ENCODE measurements at places on chromosomes 2 and 18.

DNA sequence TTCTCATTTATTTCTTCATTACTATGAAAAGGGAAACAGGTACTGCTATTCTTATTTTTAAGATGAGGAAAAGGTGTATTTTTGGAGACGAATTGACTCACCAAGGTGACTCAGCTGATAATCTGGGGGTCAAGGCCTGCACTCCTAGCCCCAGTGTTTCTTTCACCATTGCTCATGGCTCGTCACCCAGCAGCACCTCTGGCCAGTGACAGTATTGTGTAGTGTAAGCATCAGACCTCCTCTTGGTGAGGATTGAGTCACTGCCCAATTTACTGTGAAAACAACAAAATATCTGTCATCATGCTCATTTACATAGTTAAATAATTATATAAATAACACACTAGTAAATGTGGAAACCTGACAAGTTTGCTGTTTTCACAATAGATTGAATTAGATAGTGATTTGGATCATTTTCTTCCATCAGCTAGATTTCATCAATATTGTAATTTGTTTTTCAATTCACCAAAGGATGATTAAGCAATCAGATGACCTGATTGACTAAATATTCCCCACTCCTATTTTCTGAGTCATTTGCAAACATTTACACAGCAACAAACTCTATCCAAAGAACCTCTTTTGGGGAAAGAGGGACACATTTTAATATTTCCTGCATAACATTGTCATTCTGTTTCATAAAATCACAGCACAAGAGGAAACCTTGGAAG lies 492.8 kb upstream of the RAB12 start:
- no peak for DNase-seq

DNA sequence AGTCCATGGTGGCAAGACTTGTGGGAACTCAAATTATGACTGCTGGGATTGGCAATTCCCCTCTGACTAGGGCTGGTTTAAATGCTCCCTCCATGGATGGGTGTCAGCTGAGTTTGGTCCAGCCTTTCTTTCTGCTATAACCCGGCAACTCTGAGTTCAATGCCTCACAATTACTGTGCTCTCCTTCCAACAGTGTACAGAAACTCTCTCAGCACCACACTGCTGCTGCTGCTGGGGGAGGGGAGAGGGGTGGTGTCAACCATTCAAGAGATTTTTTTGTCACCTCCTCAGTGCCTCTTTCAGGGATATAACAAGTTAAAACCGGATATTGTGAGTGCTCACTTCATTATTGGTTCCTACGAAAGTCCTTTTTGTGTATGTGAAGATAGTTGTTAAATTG lies 830.3 kb upstream of the NXPH2 start:
- no peak for DNase-seq

DNA sequence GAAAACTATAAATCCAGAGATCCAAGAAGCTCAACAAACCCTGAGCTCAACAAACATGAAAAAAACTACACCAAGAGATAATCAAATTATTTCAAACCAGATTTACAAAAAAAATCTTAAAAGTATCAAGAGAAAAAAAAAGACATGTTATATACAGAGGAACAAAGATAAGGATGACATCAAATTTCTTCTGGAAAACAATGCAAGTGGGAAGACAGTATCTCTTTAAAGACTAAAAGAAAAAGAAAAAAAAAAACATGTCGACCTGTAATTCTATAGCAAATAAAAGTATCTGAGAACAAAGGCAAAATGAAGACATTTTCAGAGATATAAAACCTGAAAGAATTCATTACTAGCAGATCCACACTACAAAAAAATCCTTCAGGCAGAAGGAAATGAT lies 21.3 kb downstream of the TMEM131 start:
- no peak for DNase-seq

DNA sequence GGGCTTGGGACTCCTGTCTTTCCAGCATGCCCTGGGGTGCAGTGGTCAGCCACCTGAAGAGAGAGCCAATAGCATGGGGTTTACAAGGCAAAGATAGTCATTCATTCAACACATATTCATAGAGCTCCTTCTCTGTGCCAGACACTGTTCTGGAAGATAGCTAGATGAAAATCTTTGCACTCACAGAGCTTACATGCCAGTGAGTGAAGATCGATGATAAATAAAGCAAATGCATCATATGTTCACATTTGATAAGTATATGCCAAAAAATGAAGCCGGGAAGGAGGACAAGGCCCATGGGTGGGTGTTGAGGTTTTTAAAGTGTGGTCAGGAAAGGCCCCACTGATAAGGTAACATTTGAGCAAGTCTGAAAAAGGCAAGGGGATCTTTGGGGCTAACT lies 130.8 kb upstream of the CDCA7 start:
- no peak for DNase-seq

DNA sequence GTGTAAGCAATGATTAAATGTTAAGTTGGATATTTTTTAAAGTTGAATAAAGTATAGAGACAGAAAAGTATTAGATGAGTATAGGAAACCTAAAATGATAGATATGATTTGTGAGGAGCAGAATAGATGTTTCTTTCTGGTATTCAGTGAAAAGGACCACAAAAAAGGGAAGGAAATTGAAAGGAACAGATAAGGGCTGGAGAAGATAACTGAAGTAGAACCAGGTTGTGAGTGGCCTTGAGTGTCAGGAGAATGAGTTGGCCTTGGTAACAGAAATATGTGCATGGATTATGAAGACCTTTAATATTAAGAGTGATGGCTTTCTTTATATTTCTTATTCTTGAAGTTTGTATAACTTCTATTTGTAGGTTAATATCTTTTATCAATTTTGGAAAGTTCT lies 543.5 kb downstream of the METTL4 start:
- DNase-seq = no peak

- DNase-seq = no peak
Measured at GRCh38 chr2:50571278-50571677, 460.7 kb downstream of the NRXN1 start.

DNA sequence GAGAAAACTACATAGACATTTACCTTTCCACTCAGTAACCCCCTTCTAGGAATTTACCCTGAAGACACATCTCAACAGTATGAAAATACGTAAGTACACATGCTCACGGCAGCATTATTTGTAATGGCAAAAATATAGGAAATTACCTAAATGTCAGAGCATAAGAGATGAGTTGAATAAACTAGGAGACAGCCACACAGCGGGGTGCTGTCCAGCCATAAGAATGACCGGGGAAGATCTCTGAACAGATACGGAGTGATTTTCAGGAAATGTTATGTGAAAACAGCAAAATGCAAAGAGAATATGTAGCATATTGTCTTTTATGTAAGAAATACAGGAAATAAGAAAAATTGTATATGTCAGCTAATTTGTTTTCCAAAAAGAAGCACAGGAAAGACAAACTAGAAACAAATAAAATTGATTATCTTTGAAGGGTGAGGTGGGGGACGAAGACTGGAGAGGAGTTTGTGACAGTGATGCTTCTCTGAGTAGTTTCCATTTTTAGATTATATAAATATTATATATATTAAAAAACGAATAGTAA lies 195.4 kb downstream of the HAUS1 start:
- no peak for DNase-seq

GRCh38 chr18:13930964-13931363 lies 15.6 kb upstream of the MC2R start:
- no peak for DNase-seq

- DNase-seq = no peak
Measured at GRCh38 chr18:79200546-79201268, 131.5 kb downstream of the ATP9B start.

Measured in NCI-H1092 (cell line).